ENCODE measurements at places on chromosomes 7 and 10.

DNA sequence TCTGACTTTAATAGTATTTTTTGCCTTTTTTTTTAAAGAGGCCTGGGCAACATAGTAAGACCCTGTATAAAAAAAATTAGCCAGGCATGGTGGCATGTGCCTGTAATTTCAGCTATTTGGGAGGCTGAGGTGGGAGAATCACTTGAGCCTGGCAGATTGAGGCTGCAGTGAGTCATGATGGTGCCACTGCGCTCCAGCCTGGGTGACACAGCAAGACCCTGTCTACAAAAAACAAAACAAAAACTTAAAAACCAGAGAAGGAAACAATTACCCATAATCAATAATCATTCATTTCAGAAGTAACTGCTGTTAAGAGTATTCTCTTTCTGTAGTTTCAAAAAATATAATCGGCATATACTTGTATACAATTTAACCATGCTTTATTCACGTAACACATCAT is 28.0 kb downstream of the VPS26A start:
- no peak for DNase-seq

DNA sequence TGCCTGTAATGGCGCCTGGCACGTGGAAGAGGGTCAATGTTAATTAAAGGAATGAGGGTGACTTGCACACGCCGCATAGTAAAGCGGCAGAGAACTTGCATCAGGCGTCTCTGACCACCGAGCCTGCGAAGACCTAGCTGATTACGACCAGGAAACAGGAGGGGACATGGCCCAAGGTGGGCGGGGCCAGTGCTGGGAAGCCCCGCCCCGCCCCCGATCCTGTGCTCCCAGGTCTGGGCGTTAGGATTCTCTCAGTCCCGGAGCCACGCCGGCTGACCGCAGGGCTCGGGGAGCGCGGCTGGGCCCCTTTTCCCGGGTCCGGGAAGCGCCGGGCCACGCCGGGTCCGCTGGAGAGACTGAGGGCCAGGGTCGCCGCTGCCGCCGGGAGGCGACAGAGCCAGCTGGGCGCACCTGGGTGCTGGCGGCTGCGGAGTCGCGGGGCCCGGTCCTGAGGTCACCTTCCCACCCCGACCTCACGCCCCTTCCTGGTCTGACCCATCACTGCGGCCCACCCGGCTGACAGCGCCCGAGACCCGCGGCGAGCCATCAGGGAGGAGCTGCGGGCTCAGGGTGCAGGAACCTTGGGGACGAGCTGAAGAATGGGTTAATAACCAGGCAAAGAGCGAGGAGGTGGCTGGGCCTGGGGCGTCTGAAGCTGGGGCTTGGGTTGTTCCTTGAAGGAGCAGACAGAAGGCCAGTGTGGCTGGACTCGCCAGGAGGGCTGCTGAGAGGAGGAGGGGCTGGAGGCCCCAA is 23.0 kb upstream of the GRID1 start:
- DNase-seq, result no peak

DNA sequence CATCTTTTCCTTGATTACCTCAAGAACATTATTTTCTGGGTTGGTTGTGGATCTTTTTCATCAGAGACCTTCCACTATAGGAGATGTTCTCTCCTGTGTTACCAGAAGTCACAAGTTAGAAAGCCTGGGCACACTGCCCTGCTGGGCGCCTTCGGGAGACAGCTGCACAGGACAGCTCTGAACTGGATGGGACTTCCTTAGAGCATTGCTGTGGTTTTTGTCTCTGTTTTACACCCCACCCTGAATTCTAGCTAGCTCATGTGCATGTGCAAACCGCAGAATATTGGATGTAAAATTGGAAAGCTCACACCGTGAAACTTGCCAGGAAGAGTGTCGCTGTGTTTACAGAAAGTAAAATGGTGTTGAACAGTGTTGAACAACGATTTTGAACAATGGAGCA is 54.4 kb upstream of the SEC61G start:
- no peak for DNase-seq

DNA sequence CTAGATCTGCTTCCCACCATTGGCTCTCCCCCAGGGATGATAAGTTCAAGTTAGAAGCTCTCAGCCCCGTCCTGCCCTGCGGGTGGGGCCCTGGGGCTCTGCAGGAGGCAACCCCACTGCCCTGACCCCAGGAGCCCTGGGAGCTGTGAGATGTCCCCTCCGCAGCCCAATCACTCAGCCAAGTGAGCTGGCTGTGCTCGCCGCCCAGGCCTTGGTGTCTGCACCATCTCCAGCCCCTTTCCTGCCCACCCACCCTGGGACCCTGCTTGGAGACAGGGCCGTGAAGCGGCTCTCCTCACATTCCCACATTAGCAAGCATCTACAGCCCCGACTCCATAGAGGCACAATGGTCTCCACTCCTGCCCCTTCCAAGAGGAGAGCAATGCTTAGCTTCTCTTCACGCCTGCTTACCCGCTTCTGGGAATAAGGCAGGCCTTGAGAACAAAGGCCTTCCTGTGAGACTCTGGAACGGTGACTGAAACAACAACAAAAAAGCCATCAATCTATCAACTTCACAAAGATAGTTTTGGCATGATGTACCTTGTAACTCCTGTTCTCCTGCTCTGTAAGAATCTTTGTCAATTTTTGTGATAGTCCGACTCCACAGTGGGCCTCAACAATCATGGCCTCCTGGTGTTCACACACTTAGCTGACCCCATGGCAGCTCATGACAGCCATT is 67.7 kb downstream of the FOXL3 start:
- DNase-seq, result no peak

DNA sequence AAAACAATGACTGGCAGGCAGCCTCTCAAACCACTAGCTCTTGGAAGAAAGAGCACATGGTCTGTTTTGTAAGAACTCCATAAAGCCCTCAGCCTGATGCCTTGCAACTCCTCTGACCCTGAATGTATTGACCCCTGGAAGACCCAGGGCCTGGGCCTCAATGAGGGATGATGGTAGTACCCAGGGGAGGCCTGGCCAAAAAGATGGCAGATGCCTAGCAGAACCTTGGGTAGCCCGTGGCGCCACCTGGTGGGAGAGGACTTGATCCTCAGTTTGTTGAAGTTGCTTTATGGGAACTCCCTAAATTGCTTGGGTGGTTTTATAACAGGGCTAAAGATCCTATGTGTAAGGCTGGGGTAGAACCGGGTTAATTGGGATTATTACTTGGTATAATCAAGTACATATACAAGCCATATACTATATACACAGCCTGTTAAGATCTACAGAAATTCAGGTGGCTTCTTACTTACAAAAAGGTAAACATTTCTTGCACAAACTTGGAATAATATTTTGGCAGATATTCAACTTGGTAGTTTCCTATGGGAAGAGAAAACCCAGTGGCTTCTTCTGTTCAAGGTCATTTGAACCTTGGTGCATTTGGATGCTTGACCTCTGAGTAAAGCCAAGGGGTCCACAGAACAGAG is 95.8 kb upstream of the CACUL1 start:
- no peak for DNase-seq
